ENCODE measurements at places on chromosomes 1 and 21.

GRCh38 chr21:44986471-44987291 is 46.9 kb downstream of the SLX9 start:
- DNase-seq, result no peak

DNA sequence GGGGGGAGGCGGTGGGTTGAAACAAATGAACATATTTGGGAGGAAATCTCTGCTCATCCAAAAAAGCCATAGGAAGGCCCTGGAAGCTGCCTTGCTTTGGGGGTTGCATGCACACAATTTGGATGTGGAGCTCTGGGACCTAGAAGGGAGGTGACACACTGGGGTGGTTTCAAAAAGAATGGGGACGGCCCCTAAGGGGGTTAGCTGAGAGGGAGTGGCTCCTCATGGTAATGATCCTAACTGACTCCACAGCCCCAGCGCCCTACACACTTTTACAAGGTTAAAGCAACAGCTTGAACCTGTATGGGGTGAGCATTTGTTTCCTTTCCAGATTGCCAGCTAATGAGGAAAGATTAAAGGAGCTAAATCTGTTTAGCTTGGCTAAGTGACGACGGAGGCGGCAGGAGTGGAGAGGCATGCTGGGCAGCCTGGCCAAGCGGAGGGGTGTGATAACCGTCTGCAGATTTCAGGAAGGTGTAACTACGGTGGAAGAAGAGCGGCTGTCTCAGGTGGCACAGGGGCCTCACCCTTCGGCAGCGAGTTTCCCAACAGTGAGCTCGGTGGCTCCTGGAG is 107.3 kb downstream of the RNF220 start:
- DNase-seq, result peak; percentile 84

GRCh38 chr1:207405814-207406213 is 48.3 kb upstream of the CR2 start:
- DNase-seq, result no peak

GRCh38 chr1:2544875-2545640 is 11.1 kb upstream of the TNFRSF14 start:
- DNase-seq, result peak; percentile 92

DNA sequence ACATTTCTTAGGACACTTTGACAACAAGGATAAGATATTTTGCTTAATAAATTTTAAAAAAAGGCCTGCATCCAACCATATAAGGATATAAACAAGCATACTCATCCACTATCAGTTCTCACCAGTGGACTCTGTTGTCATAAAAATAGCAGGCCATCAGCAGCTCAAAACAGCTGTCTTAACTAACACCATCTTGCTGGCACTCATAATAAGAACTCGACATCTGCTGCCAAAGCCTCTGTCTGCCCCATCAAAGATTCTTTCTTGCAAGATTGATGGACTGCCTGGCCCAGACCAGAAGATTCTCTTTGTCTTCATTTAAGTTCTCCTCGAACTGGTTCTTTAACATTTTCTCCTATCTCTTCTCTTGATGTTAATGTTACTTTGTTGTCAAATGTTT is 10.1 kb downstream of the JMJD4 start:
- DNase-seq, result no peak

DNA sequence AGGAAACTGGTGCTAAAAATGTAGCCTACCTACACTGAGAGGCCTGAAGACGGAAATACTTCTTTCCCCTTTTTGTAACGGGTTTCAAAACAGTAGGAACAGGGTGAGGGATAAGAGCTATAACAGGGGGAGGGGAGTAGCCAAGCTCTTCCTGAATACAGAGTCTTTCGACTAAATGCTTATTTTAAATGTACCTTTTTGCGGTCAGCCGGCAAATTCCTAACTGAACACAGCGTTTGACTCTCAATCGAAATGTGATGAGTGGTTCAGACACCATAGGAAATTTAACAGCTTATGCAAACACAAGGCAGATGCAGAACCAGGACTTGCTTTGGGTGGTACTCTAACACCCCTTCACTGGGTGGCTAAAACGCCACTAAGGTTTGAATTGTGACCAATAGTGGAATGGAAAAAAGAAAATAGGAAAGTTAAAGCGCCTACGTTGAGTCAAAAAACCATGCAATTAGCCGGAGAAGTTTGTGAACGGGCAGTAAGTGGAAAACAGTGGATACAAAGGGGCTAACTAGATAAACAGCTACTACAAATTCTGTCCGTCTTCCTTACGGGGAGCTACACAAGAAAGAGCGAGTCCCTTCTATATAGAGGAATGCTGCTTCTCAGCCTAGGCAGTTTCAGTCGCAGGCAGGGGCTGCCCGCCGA is 1.7 kb downstream of the EGLN1 start:
- no peak for DNase-seq

DNA sequence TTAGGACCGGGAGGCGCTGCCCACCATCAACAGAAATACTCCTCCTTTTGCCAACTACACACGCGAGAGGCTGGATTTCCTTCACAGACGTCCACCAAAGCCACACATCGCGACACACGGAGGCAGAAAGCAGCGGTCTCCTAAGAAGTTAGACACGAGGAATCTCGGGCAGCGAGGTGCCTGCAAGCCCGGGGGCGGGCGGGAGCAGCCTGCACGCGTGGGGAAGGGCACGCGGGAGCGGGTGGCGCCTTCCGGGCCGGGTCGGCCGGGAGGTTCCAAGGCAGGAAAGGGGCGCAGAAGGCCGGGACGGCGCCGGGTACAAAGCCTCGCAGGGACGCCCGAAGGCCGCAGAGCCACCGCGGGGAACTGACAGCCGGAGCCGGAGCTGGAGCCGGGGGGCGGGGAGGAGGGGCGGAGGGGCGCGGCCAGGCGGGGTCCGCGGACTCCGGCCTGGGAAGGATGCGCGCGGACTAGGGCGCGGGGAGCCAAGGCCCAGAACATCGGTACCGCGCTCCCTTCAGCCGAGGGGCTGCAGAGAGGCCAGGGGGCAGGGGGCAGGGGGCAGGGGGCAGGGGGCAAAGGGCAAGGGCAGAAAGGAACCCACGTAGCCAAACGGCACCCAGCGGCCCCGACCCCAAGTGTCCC is 722 bp downstream of the NPHP4 start:
- peak; percentile 47 for DNase-seq

DNA sequence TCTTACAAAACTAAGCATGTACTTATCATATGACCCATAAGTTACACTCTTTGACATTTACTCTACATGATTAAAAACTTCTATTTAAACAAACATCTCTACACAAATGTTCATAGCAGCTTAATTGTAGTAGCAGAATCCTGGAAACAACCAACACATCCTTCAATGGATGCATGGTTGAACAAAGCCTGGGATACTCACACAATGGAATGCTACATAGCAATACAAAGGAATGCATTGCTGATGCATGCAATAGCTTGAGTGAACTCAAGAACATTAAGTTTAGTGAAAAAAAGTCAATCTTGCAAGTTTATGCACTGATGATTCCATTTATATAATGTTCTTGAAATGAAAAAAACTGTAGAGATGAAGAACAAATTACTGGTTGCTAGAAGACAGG is 686.9 kb downstream of the LRRIQ3 start:
- no peak for DNase-seq

DNA sequence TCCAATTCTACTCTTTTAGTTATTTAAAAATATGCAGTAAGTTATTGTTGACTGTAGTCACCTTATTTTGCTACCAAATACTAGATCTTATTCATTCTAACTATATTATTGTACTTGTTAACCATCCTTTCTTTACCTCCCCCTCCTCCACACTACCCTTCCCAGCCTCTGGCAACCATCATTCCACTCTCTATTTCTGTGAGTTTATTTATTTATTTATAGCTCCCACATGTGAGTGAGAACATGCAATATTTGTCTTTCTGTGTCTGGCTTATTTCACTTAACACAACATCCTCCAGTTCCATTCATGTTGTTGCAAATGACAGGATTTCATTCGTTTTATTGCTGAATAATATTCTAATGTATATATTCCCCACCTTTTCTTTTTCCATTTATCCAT is 115.8 kb downstream of the TSEN15 start:
- DNase-seq, result no peak

DNA sequence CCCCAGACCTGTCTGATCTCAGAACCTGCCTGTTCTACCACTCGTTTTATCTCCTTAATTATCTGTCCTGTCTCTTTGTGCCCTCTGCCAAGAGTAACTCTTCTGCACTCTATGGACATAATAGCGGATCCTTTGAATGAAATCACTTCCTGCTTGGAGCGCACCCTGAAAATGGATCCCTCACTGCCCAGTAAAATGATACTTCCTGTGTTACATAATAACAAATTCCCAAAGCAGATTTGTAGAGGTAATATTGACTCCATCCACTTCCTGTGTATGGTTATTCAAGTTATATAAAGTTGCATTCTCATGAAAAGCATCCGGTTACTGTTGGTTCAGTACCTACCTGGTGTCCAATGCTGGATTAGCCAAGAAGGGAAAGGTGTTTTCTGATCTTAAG is 246.0 kb downstream of the TRABD2B start:
- DNase-seq, result no peak

- DNase-seq, result no peak
These were observed 10.9 kb downstream of the CNST start for GRCh38 chr1:246577082-246577719.

DNA sequence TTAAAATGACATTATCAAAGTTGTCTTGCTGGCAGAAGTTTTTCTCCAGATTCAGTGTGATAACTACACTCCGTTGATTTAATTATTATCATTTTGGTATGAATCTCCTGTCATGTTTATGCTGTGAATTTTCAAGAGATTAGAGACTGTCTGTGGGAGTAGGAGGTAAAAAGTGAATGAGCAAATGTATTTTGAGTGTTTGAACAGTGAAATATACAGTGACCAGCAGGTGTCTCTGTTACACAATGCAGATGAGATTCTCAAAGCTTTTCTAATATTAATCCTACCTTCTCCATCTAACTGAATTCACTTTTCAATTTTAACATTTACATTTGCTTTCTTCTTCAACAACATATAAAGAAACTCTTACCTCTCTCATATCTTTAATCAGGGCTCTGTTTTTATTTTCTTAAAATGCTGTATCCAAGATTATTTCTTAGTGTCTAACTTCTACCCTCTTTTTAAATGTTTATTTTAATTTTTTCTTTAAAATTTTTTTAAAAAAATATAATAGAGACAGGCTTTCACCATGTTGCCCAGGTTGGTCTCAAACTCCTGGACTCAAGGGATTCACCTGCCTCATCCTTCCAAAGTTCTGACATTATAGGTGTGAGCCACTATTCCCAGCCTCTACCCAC is 20.9 kb upstream of the HSPA13 start:
- DNase-seq, result no peak

DNA sequence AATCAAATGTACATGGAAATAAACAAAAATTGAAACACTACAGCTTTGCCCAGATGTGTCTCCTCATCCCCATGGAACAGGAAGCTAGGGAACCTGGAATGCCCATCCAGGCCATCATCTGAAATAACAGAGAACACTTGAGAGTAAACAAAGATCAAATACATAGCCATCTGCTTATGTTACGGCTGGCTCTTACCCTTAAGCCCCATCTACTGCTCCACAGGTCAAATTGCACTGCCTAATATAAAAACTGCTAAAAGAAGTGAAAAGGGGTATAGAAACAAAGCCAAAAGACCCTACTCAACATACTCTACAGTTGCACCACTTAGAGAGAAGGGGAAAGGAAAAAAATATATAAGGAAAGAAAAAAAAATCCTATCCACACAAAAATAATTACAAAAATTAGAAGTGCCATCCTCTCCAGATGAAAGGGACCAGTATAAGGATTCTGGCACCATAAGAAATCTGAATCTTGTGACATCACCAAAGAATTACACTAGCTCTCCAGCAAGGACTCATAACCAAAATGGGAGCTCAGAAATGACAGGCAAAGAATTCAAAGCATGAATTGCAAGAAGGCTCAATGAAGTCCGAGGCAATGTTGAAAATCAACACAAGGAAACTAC is 26.9 kb downstream of the OR6Y1 start:
- DNase-seq, result no peak

- DNase-seq, result peak; percentile 37
These were observed at the start of gene RGL1 for GRCh38 chr1:183804916-183805841. RGL1 (plus strand) TSS chr1:183805120; CDS start chr1:183805298, 178 bp downstream.

- no peak for DNase-seq
These were observed 9.3 kb downstream of the LEPR start for GRCh38 chr1:65429806-65430205.

DNA sequence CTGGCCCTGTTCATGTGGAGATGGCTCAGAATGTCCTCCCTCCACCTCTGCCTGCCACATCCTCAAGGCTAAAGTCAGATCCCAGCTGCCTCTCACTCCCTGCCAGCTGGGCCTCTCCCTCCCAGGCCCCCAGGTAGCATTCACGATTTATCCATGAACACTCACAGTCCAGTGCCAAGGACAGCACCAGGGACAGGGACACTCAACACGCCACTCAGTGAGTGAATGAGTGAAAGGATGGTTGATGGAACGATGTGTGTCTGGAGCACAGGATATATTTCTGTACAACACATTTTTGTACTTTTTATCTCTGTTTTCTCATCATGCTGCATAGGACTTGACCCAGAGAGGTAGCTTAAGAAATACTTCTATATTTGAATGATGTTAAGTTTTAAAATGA is 10.1 kb downstream of the CYP4A11 start:
- DNase-seq, result no peak

GRCh38 chr1:23964790-23965740 is 5.4 kb downstream of the PNRC2 start:
- no peak for DNase-seq

GRCh38 chr1:220810179-220810653 is 23.5 kb downstream of the MTARC1 start:
- DNase-seq, result peak; percentile 83

GRCh38 chr21:42019706-42020105 is 9.5 kb upstream of the ZBTB21 start:
- DNase-seq, result no peak

DNA sequence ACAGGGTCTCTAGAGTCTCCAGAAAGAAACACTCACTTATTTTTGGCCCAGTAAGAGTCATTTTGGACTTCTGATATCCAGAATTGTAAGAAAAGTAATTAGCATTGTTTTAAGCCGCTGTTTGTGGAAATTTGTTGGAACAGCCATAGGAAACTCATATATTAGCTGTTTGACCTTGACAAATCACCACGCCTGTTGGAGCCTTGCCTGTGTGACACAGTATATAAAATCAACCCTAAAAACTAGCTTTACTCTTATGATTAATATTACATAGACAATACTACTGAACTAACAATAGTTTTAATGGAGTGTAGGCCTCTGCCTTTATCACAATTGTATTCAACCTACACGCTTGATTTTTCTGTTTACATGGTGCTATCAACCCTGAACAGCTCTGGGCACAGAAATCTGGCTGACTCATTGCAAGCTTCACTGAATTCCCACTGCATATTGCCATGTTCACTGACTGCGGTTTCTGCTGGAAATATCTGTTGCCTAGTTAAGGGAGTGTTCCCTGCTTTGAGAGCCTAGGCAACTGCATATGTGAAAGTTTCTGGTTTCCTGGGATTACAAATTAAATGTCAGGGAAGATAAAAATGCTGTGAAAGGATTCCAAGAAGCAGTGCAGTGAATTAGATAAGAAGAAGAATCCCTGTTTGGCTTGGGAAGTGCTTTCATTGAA is 419.5 kb upstream of the DEPDC1 start:
- DNase-seq, result no peak

GRCh38 chr1:3899754-3900149 is 320 bp downstream of the C1orf174 start:
- DNase-seq, result peak; percentile 44

GRCh38 chr21:34073749-34074282 is 438 bp downstream of the MRPS6 start:
- no peak for DNase-seq

- DNase-seq, result no peak
These were observed 46.0 kb downstream of the LDLRAD2 start for GRCh38 chr1:21857840-21858670.

- no peak for DNase-seq
These were observed 97.4 kb downstream of the NPHS2 start for GRCh38 chr1:179478370-179478769.

All from WERI-Rb-1 (cell line).